ENCODE measurements at places on chromosomes 3 and 15. TPM values are rescaled to one million over a fixed set of nuclear protein-coding genes. Genes with fewer than 3 reads are reported as not detected.
A peak's percentile ranks its signal among the peaks of the same experiment; 100 is the strongest.

GRCh38 chr3:132267391-132267993, 49.7 kb upstream of the ACP3 start:
- ATAC-seq: no peak

- ATAC-seq: peak; percentile 52
Observed at GRCh38 chr15:92394309-92395097, 822 bp downstream of the ST8SIA2 start.

DNA sequence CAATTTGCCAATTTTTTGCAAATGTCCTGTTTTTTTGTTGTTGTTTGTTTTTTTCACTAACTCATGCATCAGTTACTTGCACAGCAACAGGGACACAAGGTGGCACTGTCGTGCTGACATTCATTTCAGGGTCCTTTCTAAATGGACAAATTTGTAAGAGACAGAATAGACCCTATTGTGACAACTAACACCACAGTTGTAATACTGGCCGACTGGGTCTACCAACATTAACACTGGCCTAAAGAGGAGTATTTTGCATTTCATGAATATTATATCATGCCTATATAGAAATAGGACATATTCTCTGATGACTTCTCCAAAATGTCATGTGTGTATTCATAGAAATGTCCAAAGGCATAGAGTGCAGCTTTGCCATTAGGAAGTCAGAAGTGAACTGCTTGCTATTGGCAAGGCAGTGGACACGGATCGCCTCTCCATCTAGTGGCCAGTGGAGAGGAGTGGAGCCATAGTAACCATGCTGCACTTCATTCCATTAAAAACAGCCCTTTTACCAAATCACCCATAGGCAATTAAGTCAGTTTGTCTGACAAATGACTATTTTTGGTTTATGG, 54.8 kb downstream of the ZBTB20 start:
- peak; percentile 99 for ATAC-seq

DNA sequence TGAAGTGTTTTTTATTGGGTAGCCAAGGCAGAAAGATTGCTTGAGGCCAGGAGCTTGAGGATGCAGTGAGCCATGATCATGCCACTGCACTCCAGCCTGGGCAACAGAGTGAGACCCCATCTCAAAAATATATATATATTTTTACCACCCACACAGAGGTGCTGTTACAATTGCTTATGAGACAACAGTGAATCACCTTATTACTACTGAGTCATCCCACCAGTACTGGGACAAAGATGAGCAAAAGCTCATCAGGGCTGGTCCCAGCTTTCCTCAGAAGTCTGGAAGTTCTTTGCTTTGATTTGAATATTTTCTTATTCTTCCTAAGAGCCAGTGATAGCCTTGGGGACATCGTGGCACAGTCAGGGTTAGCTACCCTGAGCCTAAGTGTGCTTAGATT, 207.7 kb downstream of the SOX2 start:
- ATAC-seq: no peak

GRCh38 chr3:37963016-37963415, 27.6 kb upstream of the VILL start:
- no peak for ATAC-seq

GRCh38 chr3:119937229-119937628, 155.3 kb downstream of the NR1I2 start:
- no peak for ATAC-seq

DNA sequence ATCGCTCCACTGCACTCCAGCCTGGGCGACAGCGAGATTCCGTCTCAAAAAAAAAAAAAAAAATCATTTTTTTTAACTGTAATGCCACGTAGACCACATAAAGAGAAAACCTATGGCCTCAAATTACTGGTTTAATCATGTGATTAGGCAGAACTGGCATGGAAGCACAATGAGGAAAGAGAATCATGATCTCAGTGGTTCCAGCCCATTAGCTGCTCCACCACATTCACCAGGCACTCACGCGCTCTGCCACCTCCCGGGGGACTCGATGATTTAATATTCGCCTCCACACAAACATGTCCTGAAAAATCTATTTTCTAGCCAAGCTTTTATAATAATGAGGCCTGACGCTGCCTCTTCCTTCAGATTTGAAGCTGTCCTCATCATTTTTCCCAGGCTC, 204.7 kb downstream of the TBL1XR1 start:
- no peak for ATAC-seq

GRCh38 chr3:79406175-79406574, 361.6 kb downstream of the ROBO1 start:
- no peak for ATAC-seq

GRCh38 chr3:79937567-79937966, 169.8 kb upstream of the ROBO1 start:
- ATAC-seq: no peak

- ATAC-seq: peak; percentile 7
Observed at GRCh38 chr3:196192524-196193051, 18.6 kb downstream of the ZDHHC19 start.

DNA sequence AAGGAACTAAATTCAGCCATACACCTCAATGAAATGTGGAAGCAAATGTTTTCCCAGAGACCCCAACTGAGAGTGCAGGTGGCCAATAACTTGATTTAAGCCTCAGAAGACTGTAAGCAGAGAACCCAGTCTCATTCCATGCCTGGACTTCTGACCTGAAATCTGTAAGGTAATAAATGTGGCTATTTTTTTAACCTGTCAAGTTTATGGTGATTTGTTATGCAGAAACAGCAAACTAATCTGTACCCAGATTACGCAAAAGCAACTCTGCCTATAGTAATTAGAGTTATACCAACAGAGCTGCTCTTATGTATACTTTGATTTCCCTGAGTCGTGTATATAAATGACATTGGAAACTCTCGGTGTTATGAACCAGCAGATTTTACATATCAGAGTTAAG, 534.0 kb upstream of the NAALADL2 start:
- ATAC-seq: no peak

GRCh38 chr3:37540786-37541185, 320.9 kb upstream of the CTDSPL start:
- no peak for ATAC-seq

DNA sequence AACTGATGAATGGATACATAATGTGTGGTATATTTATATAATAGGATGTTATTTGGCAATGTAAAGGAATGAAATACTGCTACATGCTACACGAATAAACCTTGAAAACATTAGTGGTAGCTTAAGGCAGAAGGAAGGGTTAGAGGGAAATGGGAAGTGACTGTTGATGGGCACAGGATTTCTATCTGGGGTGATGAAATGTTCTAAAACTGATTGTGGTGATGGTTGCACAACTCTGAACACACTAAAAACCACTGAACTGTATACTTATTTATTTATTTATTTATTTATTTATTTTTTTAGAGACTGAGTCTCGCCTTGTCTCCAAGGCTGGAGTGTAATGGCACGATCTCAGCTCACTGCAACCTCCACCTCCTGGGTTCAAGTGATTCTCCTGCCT, 24.8 kb upstream of the SHISA5 start:
- ATAC-seq: no peak

GRCh38 chr3:122021811-122022401, at the start of gene ILDR1:
Gene ILDR1, minus strand, starts transcription at chr3:122022247. Its CDS starts 170 bp downstream, at chr3:122022077.
- ATAC-seq: no peak

DNA sequence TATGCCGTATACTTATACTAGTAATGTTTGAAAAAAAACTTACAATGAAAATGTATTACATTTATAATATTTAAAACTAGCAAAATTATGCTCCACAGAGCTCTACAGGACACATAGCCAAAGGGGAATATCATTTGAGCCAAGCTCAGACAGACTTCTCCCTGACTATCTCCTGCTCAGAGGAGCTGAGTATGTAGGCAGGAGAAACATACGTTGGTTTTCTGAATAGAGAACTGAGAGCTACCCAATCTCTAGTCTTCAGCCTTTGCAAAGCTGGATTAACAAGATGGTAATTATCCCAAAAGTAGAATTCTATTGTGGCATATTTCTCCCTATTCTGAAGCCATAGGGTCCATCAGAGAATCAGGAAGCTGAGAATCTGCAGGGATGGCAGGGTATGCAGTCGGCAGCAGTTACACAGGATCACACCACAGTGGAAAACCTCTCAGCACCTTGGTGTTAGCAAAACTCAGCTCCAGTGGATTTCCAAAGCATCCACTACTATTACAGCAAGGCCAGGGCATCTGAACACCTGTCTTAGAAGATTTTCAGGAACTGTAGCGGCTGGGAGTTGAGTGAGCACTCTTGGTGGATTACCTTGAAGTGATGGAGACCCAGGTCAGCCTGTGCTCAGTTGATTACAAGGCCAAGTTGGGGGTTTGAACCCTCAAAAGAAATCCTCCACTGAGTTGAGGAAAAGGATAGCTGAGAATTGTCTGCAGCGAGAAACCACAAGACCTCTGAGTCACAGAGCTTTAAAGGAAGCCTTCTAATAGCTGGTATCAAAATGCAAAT, 30.1 kb downstream of the GPR15 start:
- no peak for ATAC-seq

- no peak for ATAC-seq
Observed at GRCh38 chr3:111700054-111700453, 104.9 kb upstream of the ZBED2 start.

DNA sequence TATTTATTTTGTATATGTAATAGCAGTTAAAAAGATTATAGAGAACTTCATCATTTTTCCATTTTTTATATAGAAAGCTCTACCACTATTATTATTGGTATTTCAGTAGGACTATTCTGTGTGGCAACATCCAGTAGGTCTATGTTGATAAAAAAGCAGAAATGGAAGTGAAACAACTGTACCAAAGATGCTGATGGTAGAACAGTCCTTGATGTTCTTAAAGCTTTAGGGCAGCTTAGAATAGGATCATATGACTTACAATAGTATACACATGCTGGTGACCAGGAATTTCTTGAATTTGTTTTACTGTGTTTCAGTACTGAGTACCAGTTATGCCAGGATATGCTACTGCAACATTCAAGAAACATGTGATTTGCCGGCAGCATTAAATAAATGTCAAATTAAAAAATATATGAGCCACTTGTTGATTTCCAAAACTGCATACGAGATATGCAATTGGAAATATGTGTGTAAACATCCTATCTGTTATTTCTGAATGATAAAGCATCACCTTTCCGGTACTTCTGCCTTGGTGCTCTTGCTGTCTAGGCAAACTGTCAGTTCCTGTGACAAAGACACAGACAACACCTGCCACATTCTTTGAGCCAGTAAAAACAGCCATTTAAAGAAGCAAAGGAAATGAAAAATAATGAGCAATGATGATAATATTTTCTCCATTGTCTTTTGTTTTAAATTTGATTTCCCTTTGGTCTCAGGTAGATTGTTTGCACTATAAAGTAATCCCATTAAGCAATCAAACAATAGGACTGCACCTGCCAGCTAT, 649.2 kb downstream of the ZPLD1 start:
- no peak for ATAC-seq

DNA sequence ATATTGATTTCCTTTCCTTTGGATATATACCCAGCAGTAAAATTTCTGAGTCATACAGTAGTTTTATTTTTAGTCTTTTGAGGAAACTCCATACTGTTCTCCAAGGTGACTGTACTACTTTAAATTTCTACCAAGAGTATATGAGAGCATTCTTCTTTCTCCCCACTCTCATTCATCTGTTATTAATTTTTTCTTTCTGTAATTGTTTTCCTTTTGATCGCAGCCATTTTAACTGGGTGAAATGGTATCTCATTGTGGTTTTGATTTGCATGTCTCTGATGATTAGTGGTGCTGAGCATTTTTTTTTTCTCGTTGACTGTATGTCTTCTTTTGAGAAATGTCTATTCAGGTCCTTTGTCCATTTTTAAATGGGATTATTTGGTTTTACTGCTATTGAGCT, 18.3 kb upstream of the VGLL3 start:
- no peak for ATAC-seq

GRCh38 chr3:58666683-58667082, at the start of gene FAM3D:
Gene FAM3D, minus strand, starts transcription at chr3:58666774. Its CDS starts 11,211 bp downstream, at chr3:58655563.
- ATAC-seq: no peak

GRCh38 chr3:50600141-50600753, 11.3 kb downstream of the CISH start:
- no peak for ATAC-seq

DNA sequence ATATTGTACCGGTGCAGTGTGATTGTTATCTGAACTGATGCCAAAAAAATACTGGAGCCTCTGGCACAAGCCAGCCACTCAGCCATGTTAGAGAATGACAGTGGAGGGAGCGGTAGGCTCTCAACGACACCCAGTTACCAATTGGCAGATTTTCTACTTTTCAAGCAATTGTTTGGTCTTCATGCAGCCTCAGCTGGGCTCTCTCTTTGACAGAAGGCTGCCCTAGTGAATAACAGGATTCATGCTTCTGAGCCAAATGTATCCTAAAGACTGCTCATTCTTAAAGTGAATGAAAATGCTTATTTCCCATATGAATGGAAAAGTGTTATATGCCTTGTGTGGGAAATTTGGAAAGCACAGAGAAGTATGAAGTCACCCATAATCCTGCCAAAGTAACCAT, 261.2 kb upstream of the TRIM42 start:
- no peak for ATAC-seq

DNA sequence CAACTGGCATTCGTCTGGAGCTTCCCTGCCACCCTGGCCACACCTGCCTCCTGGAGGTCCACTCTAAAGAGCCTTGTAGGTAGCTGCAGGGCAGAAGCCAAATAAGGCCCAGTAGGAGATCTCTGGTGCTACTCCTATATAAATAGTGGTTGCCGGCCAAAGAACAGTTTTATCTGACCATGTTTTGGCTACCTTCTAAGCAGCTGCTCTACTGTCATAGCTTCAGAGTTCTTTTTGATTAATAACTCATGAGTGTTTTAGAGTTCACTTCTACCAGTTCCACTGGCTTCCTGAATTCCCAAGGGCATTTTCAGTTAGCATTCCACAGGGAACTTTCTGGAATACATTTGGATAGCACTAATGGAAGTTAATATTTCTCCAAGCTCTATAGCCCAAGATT, 154.6 kb downstream of the B3GALNT1 start:
- ATAC-seq: no peak

GRCh38 chr3:21273259-21274025, 477.6 kb downstream of the ZNF385D start:
- no peak for ATAC-seq

Gene CKMT1A
- total RNA-seq: 9.3 TPM

Gene ZNF619
- 5.5 TPM for total RNA-seq

Gene PDZRN3
- total RNA-seq: 24.8 TPM

Gene SCN5A
- total RNA-seq: 0.14 TPM

Gene NR2E3
- 1.4 TPM for total RNA-seq

Gene ZSCAN29
- 28.6 TPM for total RNA-seq

Gene TMEM43
- 30.2 TPM for total RNA-seq

Gene ANKRD34C
- total RNA-seq: not detected

Gene MRPS11
- 28.3 TPM for total RNA-seq

Gene LINGO1
- 2.5 TPM for total RNA-seq

Gene GOLGA8G
- total RNA-seq: 0.07 TPM

Gene ITIH1
- total RNA-seq: 0.71 TPM

Gene RASGRF1
- total RNA-seq: not detected

Gene SPESP1
- 0.11 TPM for total RNA-seq

Gene GLCE
- 28.3 TPM for total RNA-seq

Gene OSTN
- 0.36 TPM for total RNA-seq

Gene SEC62
- 61.2 TPM for total RNA-seq

Gene VPS13C
- 99.2 TPM for total RNA-seq

Gene CCR5
- total RNA-seq: not detected

Gene CHRD
- total RNA-seq: 5.1 TPM

Gene DPPA2
- total RNA-seq: 0.63 TPM

Gene ILDR1
- not detected for total RNA-seq

All from motor neuron (in vitro differentiated cells).